Muscle of back (tissue), 13 donors: ENCODE measurements at places on chromosomes 2 and 18.

GRCh38 chr2:55885127-55885943 is 38.2 kb downstream of the EFEMP1 start:
- no peak for DNase-seq

DNA sequence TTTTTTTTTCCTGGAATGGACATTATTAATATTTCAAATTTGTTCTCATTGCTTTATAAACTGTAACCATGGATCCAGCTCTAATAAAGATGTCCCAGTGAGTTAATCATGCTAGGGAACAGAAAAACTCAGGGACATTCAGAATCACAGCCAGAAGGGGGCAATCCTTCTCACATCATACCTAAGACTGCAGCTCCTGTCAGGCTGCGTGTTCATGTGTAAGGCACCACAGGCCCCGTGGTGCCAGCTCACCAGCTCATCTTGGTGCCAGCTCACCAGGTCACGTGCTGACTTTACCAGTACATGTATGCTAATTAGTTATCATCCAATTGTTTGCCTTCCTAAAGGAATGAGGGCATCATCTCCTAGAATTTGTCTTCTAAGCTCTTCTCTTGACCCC is 84.7 kb upstream of the NEDD4L start:
- DNase-seq: peak; percentile 7

DNA sequence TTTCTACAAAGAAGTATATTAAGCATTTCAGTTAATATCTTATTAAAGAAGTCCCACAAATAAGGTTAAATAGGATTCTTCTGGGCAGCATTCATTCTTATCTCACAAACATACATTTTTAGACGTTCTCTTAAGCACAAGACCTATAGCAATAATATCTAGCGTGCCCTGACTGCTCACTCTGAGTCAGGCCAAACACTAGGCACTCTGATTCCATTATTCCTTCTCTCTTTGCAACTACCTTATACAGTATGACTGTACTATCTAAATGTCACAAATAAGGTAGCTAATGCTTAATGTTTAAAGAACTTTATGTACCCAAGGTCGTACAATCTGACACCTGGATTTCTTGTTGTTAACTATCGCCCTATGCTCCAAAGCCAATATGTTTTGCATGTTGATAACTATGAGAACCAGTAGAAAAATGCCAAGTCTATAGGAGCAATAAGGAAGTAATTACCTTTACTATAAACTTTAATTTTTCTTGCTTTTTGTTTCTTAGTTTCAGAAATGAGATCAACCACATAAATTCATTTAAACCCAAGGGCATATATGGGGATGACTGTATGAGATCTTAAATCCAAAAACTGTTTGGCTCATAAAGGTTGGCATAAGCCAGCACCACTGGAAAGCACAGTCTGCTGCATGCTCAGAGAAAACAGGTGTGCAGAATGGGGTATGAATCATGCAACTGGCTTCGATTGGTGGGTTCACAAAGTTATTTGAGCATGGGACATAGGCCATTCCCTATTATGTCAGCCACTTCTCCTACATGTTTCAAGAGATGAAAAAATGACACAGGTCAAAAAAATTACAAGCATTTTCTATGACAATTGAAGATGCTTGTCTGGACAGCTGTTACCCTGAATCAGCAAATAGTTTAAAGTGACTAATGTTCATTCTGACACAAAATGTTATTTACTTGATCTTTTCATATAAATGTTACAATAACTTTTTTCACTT is 352.0 kb downstream of the IRS1 start:
- peak; percentile 43 for DNase-seq

- DNase-seq: no peak
These were observed 2180.0 kb upstream of the PIK3C3 start for GRCh38 chr18:39774957-39775598.

- DNase-seq: no peak
These were observed 70.4 kb upstream of the TWIST2 start for GRCh38 chr2:238777369-238778067.

DNA sequence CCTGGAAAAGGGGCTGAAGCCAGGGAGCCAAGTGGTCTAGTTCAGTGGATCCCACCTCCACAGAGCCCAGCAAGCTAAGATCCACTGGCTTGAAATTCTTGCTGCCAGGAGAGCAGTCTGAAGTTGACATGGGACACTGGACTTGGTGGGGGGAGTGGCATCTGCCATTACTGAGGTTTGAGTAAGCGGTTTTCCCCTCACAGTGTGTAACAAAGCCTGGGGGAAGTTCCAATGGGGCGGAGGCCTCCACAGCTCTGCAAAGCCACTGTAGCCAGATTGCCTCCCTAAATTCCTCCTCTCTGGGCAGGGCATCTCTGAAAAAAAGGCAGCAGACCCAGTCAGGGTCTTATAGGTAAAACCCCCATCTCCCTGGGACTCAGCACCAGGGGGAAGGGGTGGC is 144.4 kb downstream of the PTPRM start:
- DNase-seq: no peak

DNA sequence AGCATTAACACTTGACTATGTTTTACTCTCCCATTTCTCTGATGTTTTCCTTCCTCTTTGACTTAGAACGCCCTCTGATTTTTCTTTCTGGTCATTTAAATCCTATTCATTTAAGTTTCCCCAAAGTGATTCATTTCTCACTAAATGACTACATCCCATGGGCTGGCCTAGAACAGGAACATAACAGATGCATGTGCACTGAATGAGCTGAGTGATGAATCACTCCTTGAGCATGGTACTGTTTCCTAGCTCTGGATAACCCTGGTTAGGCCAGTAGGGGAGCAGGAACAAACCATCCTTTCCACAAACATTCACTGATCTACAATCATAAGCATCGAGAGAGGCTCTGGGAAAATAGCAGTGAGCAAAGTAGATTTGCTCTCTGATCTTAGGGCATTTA is 221.9 kb upstream of the SETBP1 start:
- DNase-seq: no peak

DNA sequence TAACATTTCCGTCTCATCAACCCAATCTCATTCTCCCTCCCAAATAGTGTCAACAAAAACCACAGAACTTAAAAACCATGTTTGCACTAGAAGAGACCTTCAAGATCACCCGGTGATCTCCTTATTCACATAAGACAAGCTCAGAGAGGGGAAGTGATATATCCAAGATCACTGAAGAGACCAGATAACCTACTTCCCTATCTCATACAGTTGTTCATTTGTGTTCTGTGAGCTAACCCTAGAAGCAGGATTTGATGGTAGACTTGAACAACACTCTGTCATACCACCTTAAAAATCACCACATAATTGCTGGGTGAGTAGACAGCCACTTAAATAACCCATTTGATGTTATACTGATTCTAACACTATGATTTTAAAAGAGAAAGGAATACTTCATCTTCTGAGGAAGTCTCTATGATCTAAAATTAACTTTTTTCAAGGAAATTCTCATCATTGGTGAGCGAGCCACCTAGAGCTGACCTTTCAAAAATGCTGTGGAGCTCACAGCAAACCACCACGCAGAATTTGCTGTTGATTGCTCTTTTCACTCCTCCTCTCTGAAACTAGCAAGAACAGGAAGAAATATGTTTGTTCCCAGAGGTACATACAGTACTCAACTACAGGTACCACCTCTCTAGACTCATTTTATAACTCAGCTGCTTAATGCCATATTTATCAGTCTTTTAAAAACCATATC is 15.1 kb downstream of the AAK1 start:
- no peak for DNase-seq

DNA sequence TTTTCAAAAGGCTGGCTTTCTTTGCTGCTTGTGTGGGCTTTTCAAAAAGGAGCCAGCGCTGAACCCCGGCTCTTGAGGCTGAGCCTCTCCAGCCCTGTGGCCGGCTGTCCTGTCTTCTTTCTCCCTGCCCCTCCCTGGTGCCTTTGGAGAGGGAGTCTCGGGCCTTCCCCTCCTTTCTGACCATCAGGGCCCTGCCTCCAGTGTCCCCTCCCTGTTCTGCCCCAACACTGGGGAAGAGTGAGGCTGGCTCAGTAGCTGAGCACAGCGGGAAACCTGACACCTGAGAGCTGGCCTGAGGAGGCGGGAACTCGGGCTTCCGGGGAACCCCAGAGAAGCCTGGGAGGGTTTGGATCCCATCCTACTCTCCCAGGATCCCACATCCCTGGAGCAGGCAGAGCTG is 232.1 kb downstream of the LOXHD1 start:
- DNase-seq: no peak

- DNase-seq: no peak
These were observed 274.3 kb upstream of the TRIB2 start for GRCh38 chr2:12442476-12442847.
